ENCODE measurements at places on chromosomes 13 and 19. TPM values are rescaled to one million over a fixed set of nuclear protein-coding genes. Genes with fewer than 3 reads are reported as not detected.

Gene IZUMO2
- 3.5 TPM for total RNA-seq

Gene UNC13A
- total RNA-seq = 42.9 TPM

Gene CEACAM4
- total RNA-seq = not detected

- H3K27ac ChIP-seq = no peak overlapping the region
- H3K4me1 ChIP-seq = no peaks in the 10 kb centered on the region
- H3K4me3 ChIP-seq = no peak overlapping the region
- DNase-seq = no peak
- H3K36me3 ChIP-seq = peaks cover 21% of the 10 kb centered on the region
Measured at GRCh38 chr19:7067716-7068115, 1.8 kb upstream of the ZNF557 start.

DNA sequence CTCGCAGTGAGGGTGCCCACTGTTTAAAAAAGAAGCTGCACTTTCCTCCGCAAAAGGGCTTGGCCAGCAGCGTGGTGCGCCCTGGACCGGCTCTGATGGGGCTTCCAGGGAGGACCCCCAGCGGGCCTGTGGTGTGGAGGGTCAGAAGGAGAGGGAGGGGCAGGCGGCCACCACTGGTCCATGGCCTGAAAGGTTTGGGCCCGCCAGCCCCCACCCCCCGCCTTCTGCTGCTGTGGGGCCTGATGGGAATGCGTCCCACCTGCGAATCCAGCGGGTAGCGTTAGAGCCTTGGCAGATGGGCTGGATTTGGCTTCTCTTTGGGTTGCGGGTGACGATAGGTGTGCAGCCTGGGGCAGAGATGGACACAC is 34.7 kb downstream of the TMEM255B start:
- H3K36me3 ChIP-seq = no peaks in the 10 kb centered on the region
- DNase-seq = no peak
- H3K27ac ChIP-seq = peak overlapping the region; percentile 33
- H3K27me3 ChIP-seq = no peaks in the 10 kb centered on the region
- H3K4me3 ChIP-seq = no peak overlapping the region

DNA sequence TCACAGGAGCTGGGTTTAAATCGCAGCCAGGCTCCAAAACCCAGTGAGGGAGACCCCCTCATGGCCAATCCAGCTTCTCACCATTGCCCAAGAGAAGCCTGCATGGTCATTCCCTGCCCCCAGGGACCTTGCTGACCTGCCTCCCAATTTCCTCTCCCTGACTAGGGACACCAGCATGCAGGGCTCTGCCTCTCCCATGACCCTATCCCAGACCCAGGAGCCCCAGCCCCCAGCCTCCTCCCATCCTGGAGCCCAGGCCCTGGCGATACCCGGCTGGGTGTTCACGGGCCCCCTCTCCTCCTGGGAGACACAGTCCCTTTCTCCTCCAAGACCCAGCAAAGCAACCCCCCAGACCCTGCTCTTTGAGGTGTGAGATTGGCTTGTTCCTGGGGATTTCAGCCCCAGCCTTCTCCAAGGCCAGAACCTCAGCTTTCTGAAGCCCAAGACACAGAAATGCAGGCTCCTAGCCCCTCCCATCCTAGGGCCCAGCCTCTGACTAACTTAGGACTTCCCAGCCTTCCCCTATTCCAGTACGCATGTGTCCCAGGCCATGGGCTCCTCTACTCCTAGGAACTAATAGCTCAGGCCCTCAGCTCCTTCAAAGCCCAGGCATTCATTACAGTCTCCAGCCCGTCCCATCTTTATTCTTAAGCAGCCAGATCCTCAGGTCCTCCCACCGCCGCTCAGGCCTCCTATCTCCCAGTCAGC is 1.1 kb downstream of the GYS1 start:
- no peaks in the 10 kb centered on the region for H3K27me3 ChIP-seq
- H3K4me1 ChIP-seq = peaks cover 33% of the 10 kb centered on the region
- H3K4me3 ChIP-seq = peak overlapping the region; percentile 99
- H3K27ac ChIP-seq = peak overlapping the region; percentile 95
- no peak for DNase-seq
- H3K36me3 ChIP-seq = peaks cover 24% of the 10 kb centered on the region
